ENCODE measurements at places on chromosomes 5 and 9. TPM values are rescaled to one million over a fixed set of nuclear protein-coding genes. Genes with fewer than 3 reads are reported as not detected.

- DNase-seq: no peak
Observed at GRCh38 chr9:85501456-85501855, 240.3 kb downstream of the AGTPBP1 start.

DNA sequence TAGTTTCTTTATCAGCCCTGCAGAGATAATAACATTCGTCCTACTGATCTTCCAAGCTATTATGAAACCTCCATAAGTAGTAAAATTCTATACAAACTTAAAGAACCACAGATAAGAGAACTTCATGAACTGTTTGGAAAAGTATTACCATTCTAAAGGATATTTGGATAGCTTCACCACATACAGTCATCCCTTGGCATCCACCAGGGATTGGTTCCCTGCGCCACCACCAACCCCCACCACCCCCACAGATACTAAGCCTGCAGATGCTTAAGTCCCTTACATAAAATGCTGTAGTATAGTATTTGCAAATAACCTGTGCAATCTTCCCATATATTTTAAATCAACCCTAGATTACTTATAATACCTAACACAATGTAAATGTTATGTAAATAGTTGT lies 61.4 kb upstream of the SHISAL2B start:
- no peak for DNase-seq

DNA sequence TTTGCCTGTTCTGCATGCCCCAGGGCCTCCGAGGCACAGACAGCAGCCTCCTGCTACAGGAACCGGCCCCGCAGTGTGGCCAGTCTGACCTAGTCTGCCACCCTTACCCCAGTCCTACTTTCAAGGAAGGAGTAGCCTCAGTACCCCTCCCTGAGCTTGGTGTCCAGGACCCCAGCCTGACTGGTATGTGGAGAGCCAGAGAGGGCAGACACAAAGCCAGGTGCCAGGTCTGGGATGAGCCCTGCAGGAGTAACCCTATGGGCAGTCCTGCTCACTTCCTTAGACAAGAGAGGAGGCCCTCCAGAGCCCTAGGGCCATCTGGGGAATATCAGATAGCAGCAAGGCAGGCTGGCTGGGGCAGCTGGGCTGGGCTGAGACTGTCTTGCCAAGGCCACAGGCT lies 67.8 kb downstream of the NRG2 start:
- no peak for DNase-seq

SLC6A3 gene
- total RNA-seq: not detected

DNA sequence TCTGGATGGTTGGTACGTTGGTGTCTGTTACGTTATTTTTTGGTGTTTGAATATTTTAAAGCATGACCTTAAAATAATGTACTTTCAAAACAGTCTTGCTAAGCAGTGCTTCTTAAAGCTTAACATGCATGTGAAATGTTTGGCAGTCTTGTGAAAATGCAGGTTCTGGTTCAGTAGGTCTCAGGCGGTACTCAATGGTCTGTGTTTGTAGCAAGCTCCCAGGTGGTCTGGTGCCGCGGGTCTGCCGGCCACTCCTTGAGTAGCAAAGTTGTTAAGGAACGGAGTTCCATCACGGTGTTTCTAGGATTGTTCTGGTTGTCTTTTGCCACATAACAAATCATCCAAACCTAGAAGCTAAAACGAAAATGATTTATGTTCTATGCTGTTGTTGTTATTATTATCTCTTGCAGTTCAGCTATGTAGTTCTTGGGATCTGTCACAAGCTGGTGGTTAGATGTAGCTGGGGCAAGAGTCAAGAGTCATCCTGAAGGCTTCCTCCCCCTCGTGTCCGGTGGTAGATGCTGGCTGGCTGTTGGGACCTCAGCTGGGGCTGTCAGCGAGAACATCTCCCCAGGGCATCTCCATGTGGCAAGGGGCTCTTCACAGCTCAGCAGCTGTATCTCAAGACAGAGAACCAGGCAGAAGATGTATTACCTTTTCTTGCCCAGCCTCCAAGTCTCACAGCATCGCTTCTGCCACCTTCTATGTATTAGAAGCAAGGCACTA lies 186.8 kb downstream of the PALM2AKAP2 start:
- DNase-seq: no peak

ZCCHC9 gene
- total RNA-seq: 21.8 TPM

DNA sequence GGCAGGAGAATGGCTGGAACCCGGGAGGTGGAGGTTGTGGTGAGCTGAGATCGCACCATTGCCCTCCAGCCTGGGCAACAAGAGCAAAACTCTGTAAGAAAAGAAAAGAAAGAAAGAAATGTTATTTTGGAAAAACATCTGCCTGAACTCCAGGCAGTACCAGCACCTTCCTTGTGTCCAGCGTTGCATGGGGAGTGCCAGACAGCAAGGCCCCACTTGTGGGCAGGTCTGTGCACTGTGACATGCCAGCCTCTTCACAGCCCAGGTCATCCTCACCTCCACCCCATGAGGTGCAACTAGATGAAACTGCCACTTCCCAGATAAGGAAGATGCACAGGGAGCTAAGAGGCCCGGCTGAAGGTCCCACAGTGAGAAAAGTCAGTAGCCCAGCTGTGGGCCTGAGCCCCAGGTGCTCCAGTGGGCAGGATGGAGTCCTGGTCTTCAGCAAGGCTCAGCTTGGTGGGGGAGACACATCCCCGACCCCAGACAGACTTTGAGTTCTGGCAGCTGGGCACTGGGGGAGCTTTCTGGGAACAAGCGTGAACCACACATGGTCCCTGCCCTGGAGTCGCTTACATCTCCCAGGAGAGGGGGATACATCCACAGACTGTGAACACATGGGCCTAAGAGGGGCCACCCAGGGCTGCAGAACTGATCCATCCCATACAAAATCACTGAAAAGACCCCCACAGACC lies 146.9 kb upstream of the IER5L start:
- no peak for DNase-seq

TAL2 gene
- total RNA-seq: not detected

DNA sequence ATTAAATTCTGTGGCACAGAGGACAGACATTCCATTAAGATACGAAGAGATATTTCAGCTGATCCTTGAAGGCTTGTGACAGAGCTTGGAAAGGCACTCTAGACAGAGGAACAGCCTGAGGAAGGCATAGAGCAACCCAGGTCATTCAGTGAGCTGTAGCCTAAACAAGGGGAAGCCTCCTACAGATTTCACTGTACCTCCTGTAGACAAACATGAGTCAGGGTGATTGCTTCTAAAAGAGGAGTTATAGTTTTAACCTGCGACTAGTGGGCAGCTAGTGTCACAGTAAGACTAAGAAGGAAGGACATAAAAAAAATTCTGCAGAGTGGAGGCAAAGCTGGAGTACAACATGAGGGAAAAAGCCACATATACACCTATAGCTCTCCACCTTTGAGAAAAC lies 43.5 kb upstream of the ANKDD1B start:
- peak; percentile 33 for DNase-seq

FGD3 gene
- not detected for total RNA-seq

GRCh38 chr9:129053020-129053419 lies 16.6 kb downstream of the MIGA2 start:
- no peak for DNase-seq

DNA sequence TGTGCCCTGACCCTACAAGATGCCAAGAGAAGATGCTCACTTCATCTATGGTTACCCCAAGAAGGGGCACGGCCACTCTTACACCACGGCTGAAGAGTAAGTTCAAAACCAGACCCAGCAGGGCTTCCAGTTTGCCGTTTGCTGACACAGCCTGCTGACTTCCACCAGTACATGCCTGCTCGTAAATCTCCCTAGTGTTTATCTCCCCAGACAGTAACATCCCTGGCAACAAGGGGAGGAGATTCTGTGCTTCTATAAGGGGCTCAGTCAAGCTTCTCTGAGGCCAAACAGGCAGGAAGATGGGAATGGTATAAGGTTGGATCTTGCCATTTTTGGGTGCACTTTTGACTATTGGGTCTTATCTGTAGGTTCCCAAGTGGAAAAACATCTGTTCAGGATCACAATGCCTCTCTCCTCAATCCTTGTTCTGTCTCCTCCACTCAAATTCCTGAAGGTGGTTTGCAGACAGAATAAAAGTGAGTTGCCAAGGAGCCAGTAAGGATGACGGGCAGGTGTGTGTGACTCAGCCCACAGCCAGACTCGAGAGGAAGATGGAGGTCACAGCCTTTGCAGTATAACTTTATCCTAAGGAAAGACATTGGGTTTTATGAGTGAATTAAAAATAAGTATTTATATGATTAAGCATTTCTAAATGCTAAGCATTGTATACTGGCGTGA lies 1.9 kb downstream of the MLANA start:
- DNase-seq: no peak

UTP15 gene
- total RNA-seq: 28.3 TPM

GRCh38 chr5:128596071-128596470 lies 58.0 kb upstream of the FBN2 start:
- DNase-seq: no peak

Data from LHCN-M2 (cell line).